Mesenteric fat pad (tissue), 1 donor: ENCODE measurements at places on chromosomes 12 and 14. TPM values are rescaled to one million over a fixed set of nuclear protein-coding genes. Genes with fewer than 3 reads are reported as not detected.

DNA sequence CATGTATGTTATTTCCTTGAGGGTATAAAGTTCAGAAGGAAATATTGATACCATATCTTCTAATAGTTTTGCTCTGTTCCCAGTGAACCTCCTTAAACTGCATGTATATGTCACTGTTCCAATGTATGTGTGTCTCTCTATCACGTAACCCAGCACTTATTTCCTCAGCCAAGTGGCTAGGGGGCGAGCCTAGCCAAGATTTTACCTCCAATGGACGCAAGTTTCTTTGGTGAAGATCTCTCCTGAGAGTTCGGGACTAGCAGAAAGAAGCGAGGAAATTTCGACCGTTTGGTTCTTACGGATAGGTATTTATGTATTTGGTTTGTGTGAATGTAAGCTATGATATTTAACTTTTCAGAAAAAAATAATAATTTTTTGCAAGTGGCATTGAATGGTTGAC lies 2.5 kb downstream of the SFSWAP start:
- DNase-seq = no peak

- no peak for DNase-seq
Measured at GRCh38 chr14:61860294-61860918, 98.2 kb downstream of the SNAPC1 start.

DNA sequence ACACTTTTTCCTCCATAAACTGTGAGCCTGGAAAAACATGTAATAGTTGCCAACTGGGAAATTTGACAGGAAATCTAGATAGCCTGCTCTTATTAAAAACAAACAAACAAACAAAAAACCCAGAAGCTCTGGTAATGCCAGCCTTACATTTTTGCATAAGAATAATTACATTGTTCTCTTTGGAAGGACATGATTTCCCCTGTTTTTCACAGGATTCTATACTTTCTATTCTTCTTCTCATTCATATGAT lies 137.9 kb downstream of the AEBP2 start:
- DNase-seq = no peak

DNA sequence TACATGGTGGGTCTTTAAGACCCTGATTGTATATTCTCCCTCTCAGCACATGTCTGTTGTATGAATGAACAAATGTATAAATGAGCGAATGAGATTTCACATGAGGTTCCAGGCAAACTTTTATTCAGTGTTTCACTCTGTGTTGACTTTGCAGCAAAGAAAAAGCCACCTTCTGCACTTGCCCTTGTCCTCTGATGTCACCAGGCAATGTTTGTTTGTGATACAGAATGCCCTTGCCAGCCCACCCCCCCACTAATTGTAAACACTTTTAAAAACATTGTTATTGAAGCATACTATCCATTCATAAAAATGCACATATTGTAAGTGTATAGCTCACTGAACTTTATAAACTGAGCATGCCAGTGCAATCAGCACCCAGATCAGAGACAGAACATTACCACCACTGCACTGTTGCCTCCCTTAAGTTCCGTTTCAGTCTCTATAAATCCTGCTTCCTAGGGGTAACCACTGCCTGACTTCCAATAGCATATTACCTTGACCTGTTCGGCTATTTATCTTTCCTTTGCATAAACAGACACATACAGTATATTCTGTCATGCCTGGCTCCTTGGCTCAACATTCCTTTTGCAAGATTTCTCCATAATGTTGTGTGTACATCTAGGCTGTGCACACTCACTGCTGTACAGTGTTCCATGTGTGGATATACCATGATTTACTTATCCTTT lies 11.3 kb upstream of the LTA4H start:
- no peak for DNase-seq

GRCh38 chr14:54763761-54764160 lies 138.9 kb downstream of the GCH1 start:
- DNase-seq = no peak

- DNase-seq = no peak
Measured at GRCh38 chr12:2343681-2344080, 290.9 kb downstream of the CACNA1C start.

DNA sequence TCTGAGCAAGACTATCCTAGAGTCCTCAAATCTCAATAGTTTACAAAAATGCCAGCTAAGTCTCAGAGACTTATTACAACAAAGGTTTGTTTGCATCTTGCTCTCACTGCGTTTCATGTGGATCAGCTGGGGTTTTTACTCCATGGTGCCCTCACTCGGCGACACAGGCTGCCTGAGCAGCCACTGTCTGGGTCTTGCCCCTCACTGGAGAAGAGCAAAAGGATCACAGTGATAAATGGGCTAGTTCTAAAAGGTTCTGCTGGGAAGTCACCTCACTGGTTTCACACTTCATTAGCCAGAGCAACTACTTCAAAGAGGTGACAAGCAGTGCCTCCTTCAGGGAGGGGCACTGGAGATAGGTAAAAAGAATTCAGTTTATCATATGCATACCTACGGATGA lies 392.0 kb downstream of the RPL10L start:
- no peak for DNase-seq

DNA sequence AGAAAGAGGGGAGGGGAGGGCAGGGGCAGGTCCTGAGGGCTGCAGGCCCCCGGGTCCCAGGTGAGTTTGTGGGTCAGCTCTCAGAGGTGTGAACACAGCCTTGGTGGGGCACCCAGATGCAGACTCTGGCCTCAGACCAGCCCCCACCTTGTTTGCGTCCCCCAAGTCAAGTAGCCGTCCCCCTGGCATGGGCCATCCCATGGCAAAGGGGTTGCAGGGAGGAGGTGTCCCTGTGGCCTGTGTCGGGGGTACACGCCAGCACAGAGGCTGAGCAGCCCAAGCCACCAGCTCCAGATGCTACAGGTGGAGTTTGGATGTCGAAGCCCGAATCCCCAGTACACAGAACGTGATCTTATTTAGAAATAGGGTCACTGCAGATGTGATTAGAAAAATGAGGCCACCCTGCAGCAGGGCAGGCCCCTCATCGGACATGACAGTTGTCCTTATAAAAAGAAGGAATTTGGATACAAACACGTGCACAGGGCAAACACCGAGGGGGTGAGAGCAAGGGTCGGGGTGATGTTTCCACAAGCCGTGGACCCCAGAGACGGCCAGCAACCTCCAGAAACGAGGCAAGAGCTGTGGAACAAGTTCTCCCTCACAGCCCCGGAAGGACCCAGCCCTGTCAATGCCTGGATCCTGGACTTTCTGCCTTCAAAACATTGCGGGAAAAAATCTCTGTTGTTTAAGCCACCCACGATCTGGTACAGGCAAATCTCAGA lies 141.2 kb upstream of the C14orf180 start:
- DNase-seq = peak; percentile 81

DNA sequence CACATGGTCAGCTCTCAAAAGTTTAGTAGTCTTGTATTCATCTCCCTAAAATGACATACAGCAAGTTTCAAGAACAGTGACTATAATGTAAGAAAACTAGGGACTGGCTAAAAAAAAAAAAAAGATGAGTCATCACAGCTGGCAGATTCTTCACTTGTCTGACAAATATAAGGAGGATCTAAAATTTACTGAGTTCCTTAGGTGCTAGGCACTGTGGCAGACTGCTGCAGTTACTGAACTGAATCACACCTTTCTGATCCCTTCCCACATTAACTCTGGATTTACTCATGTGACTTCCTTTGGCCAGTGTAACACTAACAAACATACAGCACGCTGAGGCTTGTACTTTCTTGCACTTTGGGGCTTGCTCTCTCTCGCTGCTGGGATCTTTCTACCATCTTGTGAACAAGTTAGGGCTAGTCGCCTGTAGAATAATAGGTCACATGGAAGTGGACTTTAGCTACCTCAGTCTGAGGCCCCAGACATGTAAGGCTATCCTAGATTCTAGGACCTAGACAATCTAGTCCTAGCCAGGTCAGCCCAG lies 32.1 kb downstream of the BAZ1A start:
- DNase-seq = no peak

- no peak for DNase-seq
Measured at GRCh38 chr12:22625762-22626294, 857 bp downstream of the ETNK1 start.

- no peak for DNase-seq
Measured at GRCh38 chr12:120684523-120684932, 2.4 kb upstream of the MLEC start.

DNA sequence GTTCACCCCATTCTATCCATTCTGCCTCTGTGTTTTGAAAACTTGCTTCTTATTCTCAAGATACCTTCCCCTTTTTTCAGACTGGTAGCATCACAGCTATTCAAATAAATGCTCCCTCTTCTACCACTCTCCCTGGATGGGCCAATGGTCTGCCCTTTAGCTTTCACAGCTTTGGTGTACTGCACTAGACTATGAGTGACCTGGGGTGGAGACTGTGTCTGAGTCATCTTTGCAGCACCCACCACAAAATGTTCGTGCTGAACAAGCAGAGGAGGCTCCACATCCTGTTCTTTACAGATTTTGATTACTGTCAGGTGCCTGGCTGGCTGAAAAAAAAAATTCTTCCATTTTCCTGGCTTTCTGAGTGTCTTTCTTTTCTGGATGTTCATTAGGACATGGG lies 1104.1 kb upstream of the TMEM132C start:
- DNase-seq = no peak

DAO gene
- total RNA-seq = not detected

ASIC1 gene
- 0.71 TPM for total RNA-seq

HOXC12 gene
- total RNA-seq = not detected

POU6F1 gene
- total RNA-seq = 14.8 TPM

ANO4 gene
- total RNA-seq = 0.77 TPM

PLEKHG7 gene
- not detected for total RNA-seq
